Activated CD8-positive, alpha-beta memory T cell treated with anti-CD3 and anti-CD28 coated beads, Interleukin-2, amount 50 U/mL, for 48 hours (primary cell): ENCODE measurements at places on chromosomes 5 and 9.

DNA sequence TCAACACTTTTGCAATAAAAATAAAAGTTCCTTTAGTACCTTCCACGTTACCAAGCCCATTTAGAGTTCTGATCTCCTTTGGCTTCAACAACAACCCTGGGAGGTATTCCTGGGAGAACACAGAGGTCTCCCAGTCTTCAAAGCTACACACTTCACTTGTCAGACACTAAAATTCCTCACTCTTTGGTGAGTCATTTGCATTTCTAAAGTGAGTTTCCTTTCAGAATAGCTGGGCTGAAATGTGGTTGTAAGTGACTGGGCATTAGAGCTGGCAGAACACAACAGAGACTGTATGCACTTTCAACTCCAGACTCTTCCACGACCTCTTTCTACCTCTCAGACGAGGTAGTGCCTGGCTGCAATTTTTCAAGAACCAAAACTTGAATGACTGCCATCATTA is 11.5 kb upstream of the F2RL1 start:
- DNase-seq = no peak

GRCh38 chr9:134233022-134233421 is 68.7 kb upstream of the RNU6ATAC start:
- no peak for DNase-seq

GRCh38 chr5:58056546-58056945 is 403.3 kb downstream of the PLK2 start:
- no peak for DNase-seq

GRCh38 chr5:118176146-118176545 is 812.2 kb downstream of the DTWD2 start:
- no peak for DNase-seq

DNA sequence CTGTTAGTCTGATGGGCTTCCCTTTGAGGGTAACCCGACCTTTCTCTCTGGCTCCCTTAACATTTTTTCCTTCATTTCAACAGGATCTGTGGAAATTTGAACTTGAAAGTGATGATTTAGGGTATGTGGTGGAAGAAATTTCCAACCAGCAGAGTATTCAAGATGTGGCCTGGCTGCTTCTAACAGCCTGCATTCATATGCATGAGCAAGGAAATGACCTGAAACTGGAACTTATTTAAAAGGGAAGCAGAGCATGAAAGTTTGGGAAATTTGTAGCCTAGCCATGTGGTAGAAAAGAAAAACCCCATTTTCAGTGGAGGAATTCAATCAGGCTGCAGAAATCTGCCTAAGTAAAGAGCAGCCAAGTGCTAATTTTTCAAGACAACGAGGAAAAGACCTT is 41.7 kb downstream of the UNC13B start:
- DNase-seq = no peak

- DNase-seq = no peak
Observed at GRCh38 chr5:57442080-57442839, 40.4 kb downstream of the ACTBL2 start.

GRCh38 chr9:87498046-87498810 is 561 bp downstream of the DAPK1 start:
- peak; percentile 60 for DNase-seq

GRCh38 chr9:24832307-24832706 is 286.6 kb upstream of the IZUMO3 start:
- DNase-seq = no peak

DNA sequence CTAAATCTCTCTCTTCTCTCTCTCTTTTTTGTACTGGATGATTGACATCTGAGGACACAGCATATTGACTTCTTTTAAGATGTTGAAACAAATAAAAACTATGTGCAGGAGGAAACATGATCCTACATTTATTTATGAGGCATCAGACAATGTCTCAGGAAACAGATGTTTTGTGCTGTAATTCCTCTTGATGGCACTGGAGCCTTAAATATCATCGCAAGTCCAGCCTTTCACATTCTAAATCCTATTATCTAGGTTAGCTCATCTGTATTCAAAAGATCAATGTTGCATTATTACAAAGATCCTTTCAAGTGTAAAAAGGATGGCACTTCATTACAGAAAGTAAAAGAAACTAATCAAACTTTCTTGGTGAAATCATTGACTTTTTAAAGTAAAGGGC is 63.9 kb downstream of the MAT2B start:
- DNase-seq = no peak

- DNase-seq = no peak
Observed at GRCh38 chr9:117097761-117098160, 317.1 kb downstream of the ASTN2 start.

DNA sequence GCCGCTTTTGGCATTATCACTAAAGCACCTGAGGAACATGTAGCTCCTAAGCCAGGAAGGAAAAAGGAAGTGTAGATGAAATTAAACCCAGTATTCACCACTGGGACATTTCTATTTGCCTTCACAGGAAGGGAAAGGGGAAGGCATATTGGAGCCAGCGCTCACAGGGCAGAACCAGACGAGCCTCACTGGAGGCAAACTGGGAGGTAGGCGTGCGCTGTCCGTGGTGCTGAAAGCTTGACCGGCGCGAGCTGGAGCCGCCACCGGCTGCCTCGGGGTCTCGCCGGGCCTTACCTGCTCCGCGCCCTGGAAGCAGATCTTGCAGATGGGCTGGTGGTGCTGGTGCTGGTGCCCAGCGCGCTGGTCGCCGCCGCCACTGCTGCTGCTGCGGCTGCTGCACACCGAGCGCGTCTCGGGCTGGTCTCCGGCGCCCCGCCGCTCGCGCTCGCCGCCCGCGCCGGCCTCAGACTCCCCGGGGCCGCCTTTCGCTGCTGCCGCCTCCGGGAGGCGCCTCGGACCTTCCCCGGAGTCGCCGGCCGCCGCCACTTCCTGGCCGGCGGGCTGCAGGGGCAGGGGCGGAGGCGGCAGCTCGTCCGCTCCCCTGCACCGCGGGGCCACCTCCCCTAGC is 732 bp downstream of the MARCHF11 start:
- peak; percentile 76 for DNase-seq

GRCh38 chr5:156589104-156589945 is 260.8 kb upstream of the PPP1R2B start:
- DNase-seq = no peak

DNA sequence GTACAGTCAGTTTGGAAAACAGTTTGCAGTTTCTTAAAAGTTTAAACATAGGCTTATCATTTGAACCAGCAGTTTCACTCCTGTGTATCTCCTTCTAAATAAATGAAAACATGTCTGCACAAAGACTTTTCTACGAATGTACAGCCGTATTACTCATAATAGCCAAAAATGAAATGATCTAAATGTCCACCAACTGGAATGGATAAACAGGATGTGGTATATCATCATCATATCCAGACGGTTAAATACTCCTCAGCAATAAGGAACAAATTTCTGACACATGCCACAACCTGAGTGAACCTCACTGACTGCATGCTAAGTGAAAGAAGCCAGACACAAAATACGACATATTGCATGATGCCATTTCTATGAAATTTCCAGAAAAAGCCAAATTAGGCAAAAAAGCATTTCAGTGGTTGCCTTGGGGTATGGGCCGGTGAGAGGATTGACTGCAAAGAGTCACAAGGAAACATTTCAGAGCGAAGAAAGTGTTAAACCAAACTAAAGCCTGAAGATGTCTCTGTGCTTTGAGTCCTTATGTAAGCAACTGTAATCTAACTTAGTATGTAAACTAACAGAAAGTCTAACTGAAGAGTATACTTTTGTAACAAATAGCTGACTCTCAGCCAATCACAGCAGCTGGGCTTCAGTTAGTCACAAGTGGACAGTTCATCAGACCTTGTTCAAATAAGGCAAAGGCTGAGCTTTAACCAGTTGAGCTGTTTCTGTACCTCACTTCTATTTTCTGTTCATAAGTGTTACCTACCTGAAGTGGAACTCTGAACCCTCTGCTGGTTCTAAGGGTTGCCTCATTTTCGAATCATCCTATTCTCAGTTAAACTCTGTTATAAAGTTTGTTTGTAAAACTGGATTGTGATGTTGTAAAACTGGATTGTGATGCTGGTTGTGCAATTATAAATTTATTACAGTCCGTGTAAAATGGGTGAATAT is 65.2 kb downstream of the TRIO start:
- no peak for DNase-seq

DNA sequence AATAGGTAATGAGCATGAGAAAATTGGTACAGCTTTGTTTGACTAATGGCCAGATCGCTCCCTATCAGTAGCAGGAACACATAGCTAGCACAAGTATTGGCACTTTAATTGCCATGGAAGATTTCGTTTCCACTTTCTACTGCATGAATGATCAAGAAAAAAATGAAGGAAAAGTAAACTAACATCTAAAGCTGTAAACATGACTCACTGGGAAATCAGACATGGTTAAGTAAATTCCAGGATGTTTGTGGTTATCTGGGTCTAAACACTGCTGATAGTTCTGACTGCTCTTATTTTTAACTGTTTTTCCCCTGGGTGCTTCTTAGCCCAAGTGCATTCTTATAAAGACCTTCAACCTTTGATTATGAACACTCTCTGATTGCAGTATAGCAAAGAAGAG is 388.9 kb downstream of the NR2F1-AS1 start:
- DNase-seq = no peak

DNA sequence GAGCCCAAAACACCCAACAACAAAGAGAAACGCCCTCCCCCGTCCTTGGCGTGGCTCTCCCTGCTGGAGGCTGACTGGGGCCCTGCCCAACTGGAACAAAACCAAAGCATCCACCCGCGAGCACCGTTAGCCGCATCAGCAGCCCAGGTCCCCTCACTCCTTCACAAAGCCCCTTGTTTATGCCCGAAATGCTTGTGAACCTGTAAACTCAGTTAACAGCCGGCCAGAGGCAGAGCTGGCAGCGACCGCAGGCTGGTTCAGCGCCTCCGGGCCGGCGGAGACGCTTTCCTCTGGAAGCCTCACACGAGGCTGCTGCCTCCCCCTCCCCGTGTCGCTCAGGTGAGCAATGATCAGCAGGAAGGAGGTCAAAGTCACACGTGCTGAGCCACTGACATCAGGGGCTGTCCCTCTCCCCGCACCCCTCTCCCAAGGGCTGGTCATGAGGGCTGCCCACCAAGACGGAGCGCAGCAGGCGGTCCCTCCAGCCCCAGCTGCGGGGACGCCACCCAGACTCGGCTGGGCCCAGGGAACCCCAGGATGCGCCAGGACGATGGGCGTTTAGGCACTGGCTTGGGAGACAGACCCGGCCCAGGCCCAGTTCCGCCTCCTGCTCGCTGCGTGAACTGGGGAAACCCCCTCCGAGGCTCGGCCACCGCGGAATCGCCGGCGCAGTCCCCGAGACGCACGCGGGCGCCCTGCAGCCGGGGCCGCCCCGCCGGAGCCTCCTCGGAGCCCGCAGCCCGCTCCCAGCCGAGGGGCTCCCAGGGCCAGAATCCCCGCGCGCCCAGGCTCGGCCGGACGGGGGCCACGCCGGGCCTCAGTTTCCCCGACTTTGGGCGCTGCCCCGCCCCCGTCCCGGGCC is 563 bp downstream of the SNAPC4 start:
- DNase-seq = peak; percentile 74

DNA sequence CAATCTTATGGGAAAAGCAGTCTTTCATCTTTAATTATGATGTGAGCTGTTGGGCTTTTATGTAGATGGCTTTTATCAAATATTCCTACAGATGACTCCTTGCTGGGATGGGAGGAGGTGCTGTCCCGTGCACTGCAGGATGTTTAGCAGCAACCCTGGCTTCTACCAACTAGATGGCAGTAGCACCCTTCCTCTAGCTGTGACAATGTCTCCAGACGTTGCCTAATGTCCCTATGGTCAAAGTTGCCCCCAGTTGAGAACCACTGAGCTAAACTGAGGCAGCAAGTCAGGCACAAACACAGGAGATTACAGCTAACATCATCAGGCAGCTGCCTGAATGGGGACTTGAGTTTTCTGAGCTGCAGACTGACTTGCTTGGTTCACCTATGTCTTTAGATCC is 401.9 kb upstream of the PDE4D start:
- no peak for DNase-seq

GRCh38 chr9:6655036-6655435 is 9.5 kb upstream of the GLDC start:
- no peak for DNase-seq

DNA sequence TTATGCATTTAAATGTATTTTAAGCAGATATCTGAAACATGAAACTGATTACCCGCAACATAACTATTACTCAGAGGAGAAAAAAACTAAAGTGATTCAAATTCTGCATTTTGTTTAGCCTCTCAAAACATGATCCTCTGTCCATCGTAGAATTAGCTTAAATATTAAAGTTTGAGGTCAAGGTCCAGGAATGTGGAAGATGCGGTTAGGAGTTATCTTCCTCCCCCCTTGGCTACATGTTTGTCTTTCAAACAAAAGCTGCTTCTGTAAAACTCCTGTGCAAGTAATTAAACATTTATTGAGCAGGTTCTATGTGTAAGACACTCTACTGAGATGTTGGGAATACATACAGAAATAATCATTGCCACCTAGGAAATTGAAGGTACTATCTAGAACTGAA is 175.0 kb upstream of the ISL1 start:
- DNase-seq = no peak

DNA sequence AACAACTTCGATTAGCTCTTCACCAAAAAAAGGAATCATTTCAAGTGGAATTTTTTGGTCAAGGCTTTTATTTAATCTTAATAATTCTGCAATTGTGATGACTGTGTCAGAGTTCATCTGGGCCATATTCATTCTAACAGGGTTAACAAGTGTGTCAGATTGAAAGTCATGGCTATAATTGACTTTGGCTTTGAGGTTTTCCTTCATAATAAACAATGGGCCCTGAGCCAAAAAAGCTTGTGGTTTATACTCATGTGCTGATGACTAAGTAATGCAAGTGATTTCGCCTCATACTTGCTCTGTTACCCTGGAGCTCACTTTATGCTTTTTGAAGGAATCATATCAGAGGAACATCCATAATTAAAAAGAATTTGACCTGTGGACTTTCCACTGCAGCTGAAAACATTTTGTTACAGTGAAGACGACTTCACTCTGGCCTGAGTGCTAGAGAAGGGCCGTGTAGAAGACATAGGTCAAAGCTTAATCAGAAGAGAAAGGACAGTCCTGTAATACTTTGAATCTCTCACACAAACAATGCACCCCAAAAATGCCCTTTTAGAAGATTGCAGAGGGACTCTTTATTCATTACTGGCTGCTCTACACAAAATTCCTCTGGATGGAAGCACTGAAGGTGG is 101.7 kb downstream of the GDNF start:
- no peak for DNase-seq

DNA sequence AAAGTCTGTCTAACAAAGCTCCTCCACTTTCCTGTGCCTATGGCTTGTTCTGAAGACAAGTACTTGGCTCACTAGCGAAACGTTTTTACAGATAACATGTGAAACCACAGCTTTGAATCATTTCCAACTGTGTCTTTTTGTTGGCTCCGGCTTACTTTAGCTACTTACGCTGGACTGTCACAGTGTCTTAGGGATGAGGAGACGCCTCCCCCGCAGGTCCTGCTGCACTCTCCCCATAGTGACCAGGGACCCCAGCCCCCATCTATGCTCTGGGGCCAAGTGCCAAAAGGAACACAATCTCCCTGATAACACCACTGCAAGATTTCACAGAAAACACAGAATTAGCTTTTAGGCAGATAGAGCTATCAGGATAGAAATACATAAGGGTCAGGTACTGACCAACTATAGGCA is 219.1 kb downstream of the ADAMTS6 start:
- DNase-seq = no peak

- no peak for DNase-seq
Observed at GRCh38 chr5:111255169-111255568, 31.0 kb downstream of the CAMK4 start.

GRCh38 chr9:86135371-86135770 is 36.0 kb upstream of the GOLM1 start:
- no peak for DNase-seq
